Pancreas (tissue), 10 donors: ENCODE measurements at places on chromosomes 3 and 15.

- DNase-seq: no peak
Observed at GRCh38 chr3:42815826-42816225, 6.6 kb downstream of the ACKR2 start.

DNA sequence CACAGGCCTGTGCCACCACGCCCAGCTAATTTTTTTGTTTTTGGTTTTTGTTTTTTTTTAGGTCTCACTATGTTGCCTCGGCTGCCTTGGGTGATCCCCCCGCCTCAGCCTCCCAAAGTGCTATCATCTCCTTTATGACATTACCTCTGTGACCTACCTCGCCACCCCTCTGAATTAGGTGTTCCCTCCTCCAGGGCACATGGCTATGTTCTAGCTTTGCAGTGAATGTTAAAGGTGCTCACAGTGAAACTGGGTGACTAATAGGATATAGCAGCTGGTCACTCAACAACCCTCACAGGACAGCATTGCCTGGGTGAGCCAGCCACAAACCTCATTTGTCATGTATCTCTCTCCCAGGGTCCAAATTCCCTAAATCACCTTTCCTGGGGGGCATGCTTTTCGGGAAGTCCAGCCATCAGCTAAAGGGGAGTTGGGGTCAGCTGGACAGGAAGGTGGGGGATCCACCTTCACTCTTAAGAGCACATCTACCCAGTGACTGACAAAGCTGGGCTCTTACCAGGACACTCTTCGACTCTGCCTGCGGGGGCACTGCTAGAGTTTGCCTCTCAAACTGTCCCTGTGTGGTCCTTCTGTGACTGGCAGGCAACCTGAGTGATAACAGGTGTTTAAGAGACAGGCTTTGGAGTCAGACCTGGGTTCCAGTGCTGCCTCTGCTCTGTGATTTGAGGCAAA lies 1.6 kb upstream of the TTLL3 start:
- DNase-seq: no peak

- no peak for DNase-seq
Observed at GRCh38 chr15:65360506-65360905, 17.3 kb downstream of the IGDCC3 start.

DNA sequence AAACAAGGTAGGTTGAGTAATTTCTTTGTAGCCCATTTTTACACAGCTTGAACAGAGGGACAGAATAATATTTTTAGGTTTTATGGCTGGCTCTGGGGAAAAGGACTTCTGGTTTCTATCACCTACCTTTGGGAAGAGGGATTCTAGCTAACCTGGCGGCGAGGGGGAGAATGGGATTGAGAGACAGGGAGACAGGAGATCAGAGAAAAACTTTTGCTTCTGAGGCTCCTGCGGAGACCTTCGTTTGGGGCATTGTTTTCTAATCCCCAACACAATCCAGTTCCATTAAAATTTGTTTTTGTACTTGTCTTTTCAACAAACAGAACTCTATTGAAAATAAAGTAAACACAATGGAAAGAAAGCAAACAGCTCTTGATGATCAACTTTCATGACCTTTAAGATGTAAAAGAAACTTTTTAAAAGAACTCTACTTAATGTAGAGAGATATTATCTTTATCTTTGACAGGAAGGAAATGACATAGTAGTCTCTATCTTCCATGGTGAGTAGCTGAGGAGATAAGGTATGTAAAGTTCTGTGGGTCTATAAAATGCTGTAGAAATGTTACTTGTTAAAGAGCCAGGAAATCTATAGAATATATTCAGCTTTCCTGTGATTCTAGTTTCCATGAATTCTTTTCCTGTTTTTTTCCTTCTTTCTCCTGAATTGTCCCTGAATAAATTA lies 37.0 kb upstream of the P2RY1 start:
- DNase-seq: no peak

- DNase-seq: no peak
Observed at GRCh38 chr3:197186887-197187588, 111.4 kb downstream of the DLG1 start.

GRCh38 chr15:88069561-88069960 lies 187.0 kb downstream of the NTRK3 start:
- DNase-seq: no peak

GRCh38 chr3:192422997-192423342 lies 304.4 kb downstream of the FGF12 start:
- DNase-seq: no peak

DNA sequence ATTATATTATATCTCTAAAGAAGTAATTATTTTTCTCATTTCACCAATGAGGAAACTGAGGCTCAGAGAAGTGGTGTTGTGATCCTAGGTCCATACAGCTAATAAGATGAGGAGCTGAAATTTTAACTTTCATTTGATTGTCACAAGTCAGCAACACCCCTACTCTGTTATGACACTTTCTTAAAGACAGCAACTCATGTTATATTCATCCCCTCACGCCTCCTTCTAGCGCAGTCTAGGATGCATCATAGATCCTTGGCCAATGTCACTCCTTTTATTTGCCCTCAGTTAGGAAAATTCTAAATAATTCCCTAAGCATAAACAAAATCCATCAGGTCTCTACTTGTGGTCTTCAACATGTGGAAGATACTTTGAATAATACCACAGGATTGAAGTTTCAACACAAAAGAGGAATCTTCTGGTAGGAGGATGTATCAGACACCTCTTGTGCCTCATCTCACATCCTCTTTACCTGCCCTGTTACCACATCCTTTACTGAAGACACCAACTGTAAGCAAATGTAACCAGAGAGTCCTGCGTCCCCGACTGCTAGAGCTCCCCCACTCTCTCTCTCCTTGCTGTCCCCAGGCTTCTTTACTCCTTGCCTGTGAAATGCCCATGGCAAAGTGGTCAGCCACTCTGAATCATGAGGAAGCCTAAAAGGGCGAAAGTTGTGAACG lies 53.7 kb downstream of the TRIM42 start:
- no peak for DNase-seq

DNA sequence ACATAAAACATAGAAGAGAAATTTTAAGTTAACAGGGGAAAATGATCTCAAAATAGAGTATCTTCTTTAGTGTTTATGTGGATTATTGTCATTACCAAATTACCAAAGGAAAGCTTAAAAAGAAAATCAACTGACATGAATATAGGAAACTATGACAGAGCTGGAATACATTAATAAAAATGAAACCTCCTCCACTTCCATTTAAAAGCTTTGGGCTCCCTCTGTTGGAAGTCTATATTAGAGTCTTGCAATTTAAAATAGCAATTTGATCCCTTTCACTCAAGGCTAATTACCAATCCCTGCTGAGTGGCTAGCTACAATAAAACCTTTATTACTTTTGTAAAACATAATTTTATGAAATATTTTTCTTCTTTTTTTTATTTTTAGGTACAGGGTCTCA lies 61.4 kb upstream of the IMPG2 start:
- DNase-seq: no peak
